ENCODE measurements at places on chromosomes 7 and 10.

GRCh38 chr7:77794000-77794399, 4.2 kb downstream of the TMEM60 start:
- no peak for DNase-seq

GRCh38 chr7:94042381-94042780, 38.2 kb upstream of the BET1 start:
- no peak for DNase-seq

DNA sequence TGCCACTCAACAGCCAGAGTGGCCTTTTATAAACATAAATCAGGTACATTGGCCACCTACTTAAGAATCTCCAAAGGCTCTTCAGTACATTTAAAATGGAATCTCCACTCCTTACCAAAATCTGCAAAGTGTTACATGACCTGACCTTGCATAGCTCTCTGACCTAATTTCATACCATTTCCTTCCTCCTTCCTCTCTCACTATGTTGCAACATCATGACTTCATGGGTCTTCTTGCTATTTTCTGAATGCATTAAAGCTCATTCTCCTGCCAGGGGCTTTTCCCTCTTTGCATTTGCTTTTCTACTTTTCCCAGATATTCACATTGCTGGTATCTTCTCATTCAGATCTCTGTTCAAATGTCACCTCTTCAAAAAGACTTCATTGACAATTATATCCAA, 22.1 kb upstream of the PPP1R17 start:
- no peak for DNase-seq

- no peak for DNase-seq
Observed at GRCh38 chr10:85558533-85558932, 808.1 kb downstream of the GRID1 start.

DNA sequence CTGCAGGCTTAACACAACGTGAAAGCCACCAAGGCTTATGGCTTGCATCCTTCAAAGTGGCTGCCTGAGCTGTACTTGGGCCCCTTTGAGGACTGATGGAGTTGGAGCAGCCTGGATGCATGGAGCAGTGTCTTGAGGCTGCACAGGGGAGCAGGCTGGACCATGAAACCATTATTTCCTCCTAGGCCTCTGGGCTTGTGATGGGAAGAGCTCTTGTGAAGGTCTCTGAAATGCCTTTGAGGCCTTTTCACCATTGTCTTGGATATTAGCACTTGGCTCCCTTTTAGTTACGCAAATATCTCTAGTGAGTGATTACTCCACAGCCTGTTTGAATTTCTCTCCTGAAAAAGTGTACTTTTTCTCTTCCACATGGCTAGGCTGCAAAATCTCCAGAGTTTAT, 201.2 kb upstream of the NPY start:
- no peak for DNase-seq

GRCh38 chr10:103856797-103857170, 1.4 kb upstream of the SH3PXD2A start:
- DNase-seq = no peak

DNA sequence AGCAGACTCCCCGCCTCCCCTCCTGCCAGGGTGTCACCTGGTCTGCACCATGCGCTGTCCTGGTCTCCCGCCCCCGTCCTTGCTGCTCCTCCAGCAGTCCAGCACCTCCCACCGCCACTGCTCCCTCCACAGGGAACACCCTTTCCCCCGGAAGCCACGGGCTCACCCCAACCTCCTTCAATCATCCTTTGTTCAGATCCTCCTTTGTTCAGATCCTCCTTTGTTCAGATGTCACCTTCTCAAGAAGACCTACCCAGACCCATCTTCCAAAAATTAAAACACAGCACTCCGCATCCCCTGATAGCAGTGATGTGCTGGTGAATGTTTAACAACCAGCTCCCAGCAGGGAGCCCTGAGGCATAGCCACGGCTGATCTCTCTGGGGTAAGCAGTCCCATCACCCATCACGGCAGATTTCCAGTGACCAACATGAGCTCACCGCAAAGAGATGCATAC, 237.7 kb downstream of the USP6NL start:
- DNase-seq = peak; percentile 55

- DNase-seq = peak; percentile 46
Observed at GRCh38 chr10:97065128-97065527, 120.6 kb downstream of the SLIT1 start.

- no peak for DNase-seq
Observed at GRCh38 chr7:24877790-24878311, 102.1 kb downstream of the OSBPL3 start.

- no peak for DNase-seq
Observed at GRCh38 chr7:35705932-35706461, 11.1 kb upstream of the HERPUD2 start.

GRCh38 chr7:1744296-1745017, 74.4 kb downstream of the ELFN1 start:
- no peak for DNase-seq

- no peak for DNase-seq
Observed at GRCh38 chr7:40753455-40753854, 618.6 kb downstream of the SUGCT start.

GRCh38 chr10:130045091-130045652, 65.5 kb downstream of the C10orf143 start:
- DNase-seq = peak; percentile 72

DNA sequence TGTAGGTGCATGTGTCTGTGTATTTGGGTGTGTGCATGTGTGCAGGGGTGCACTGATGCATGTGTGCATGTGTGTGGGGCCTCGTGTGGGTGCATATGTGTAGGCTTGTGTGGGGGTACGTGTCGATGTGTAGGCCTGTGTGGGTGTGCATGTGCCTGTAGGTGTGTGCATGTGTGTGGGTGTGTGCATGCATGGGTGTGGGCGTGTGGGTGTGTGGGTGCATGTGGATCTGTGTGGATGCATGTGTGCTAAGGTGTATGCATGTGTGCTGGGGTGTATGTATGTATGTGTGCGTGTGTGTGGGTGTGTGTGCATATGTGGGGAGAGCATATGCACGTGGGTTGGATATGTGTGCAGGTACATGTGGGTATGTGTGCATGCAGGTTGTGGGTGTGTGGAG, 73.2 kb downstream of the NKX6-2 start:
- no peak for DNase-seq

- no peak for DNase-seq
Observed at GRCh38 chr7:48259463-48260280, 88.4 kb downstream of the ABCA13 start.

DNA sequence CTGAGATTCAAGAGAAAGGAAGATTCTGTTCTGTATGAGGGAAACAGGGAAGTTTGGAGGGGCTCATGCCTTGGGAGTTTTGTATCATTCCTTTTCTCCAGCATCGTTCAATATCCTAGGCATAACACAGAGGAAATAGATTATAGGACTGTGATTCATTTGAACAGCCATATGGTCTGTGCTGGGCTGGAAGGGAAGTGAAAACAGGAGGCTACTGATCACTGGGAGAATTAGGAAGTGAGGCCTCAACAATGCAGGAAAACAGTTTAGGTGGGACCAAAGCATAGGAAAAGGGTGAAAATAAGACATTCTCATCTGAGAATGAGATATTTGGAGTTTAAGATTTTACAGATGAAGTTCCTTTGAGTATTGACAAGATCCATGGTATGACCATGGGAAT, 70.7 kb upstream of the MKX start:
- no peak for DNase-seq

DNA sequence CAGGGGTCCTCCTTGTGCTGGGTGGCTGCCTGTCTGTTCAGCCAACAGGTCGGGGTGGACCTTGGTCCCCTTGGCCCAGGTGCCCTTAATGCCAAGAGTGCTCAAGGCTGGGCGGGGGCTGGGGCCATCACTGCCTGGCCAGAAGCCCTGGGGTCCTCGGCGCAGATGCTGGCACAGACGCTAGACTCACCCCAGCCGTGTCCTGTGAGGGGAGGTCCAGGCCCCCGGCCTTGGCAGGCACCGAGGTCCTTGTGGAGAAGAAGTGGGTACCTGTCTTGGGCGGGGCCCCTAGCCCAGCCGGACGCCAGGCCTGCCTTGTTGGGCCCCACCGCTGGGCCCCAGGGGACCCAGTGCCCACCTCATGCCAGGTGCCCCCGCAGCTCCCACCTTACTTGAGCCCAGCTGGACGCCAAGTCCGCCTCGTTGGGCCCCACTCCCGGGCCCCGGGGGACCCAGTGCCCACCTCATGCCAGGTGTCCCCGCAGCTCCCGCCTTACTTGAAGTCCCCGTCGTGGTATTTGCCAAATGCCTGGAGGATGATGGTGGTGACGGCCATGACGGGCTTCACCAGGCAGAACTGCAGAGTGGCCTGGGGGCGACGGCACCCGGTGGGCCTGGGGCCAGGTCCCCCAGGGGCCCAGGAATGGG, 6.5 kb downstream of the TMEM184A start:
- no peak for DNase-seq

DNA sequence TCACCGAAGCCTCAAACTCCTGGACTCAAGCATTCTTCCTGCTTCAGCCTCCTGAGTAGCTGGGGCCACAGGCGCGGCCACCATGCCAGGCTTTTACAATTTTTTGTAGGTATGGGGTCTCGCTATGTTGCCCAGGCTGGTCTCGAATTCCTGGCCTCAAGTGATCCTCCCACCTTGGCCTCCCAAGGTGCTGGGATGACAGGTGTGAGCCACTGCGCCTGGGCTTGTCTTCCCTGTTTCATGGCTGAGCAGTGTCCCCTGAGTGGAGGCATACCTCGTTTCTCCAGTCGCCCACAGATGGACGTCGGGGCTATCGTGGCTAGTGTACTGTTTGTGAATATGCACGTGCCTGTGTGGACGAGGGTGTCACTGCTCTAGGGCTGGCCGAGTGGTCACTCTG, 11.3 kb downstream of the INPP5A start:
- no peak for DNase-seq

- DNase-seq = no peak
Observed at GRCh38 chr7:83011954-83012353, 150.7 kb downstream of the PCLO start.

DNA sequence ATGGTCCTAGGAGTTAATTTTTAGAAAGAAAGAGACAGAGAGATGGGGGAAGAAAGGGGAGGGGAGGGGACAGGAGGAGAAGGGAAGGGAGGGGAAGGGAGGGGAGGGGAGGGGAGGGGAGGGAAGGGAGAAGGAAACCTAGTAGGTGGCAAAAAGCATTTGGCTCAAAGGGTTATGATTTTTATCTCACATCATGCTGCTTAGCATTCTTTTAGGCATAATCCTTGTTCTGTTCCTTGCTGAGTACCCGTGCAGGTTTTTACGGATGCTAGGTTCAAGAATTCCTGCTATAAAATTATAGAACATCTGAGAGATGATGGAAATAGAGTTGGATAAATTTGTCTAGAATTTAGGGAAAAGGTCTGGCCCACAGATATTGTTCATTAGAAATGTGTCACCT, 132.4 kb upstream of the PRSS1 start:
- DNase-seq = no peak

DNA sequence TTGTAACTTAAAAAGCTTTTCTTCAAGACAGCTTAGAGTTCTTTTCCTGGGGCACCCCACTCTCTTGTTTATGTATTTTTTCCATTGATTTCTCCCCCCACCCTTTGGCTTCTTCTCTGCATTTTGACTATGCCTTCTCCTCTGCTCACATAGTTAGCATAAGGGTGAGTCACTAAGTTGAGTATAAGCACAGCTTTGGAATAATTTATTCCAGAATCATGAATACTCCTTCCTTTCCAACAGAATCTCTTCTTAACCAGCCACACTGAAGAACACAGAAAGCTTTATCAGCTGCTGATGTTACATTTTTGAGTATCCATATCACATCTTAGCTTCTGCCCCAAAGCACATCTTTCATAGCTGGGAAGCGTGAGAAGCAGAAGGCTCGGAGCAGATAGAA, 449.5 kb upstream of the MKI67 start:
- no peak for DNase-seq

- DNase-seq = peak; percentile 89
Observed at GRCh38 chr10:69769395-69769992, 32.2 kb upstream of the COL13A1 start.

- no peak for DNase-seq
Observed at GRCh38 chr10:119198438-119198837, 8.9 kb upstream of the GRK5 start.

GRCh38 chr7:98771519-98771918, 98.3 kb downstream of the TMEM130 start:
- peak; percentile 82 for DNase-seq

DNA sequence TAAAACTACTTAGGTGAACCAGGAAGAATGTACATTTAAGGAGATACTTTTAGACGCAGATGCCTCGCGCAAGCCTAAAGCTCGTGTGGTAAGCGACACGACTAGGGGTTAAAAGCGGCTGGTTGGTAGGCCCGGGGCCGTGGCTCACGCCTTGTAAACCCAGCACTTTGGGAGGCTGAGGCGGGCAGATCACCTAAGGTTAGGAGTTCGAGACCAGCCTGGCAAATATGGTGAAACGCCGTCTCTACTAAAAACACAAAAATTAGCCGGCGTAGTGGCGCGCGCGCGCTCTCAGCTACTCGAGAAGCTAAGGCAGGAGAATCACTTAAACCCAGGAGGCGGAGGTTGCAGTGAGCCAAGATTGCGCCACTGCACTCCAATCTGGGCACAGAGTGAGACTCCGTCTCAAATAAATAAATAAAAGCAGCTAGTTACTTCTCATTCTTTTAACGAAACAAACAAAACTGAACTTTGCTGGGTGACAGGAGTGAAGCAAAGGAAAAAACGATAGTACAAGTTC, 879 bp downstream of the NUDT5 start:
- DNase-seq = peak; percentile 14

DNA sequence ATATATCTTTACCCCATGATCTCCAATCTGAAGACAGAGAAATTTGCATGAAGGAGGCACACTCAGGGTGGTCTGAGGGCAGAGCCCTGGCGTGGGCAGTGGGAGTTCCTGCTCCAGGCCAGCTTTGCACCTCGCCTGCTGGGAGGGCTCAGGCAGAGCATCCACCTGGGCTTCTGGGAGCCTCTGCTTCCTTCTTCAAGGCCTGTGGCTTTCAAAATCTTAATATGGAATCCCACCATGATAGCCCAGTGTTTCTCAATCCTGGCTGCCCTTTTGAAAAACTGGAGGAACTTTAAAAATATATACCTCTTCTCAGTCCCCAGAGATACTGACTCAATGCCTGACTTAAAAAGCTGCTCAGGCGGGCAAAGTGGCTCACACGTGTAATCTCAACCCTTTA, 36.7 kb upstream of the PSAP start:
- no peak for DNase-seq

GRCh38 chr7:47102331-47102841, 479.5 kb downstream of the TNS3 start:
- DNase-seq = no peak

- no peak for DNase-seq
Observed at GRCh38 chr10:72509206-72509799, 116.6 kb downstream of the MICU1 start.

DNA sequence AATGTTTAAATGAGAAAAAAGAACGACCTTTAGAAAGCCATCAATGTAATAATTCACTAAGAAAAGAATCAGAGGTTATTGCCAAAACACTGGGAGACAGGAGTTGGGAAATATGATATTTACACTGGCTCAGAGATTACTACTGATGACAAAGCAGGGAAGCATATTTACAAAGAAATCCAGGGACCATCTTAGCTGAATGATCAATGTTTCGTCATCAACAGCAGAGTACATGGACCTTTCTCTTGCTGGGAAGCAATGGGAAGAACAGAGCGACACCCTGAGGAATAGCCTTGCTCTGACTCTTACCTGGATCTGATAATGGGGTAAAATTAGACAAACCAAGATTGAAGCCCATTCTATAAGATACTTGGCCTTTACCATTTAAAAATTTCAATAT, 1293.5 kb downstream of the XPNPEP1 start:
- DNase-seq = no peak

- DNase-seq = no peak
Observed at GRCh38 chr7:99311702-99312101, 14.0 kb upstream of the ARPC1A start.

Measured in Daoy (cell line).